Stimulated activated CD4-positive, alpha-beta T cell treated with anti-CD3 and anti-CD28 coated beads, Interleukin-4, amount 100 ng/mL, for 48 hours (primary cell): ENCODE measurements at places on chromosomes 1 and 21.

GRCh38 chr1:88640060-88640459 is 44.0 kb upstream of the PKN2 start:
- DNase-seq = no peak

GRCh38 chr1:20486457-20487235 is 636 bp upstream of the CAMK2N1 start:
- no peak for DNase-seq

GRCh38 chr1:41243079-41243385 is 926 bp upstream of the SCMH1 start:
- no peak for DNase-seq

GRCh38 chr1:212738330-212738729 is 38.7 kb upstream of the BATF3 start:
- no peak for DNase-seq

- DNase-seq = no peak
These were observed 31.0 kb downstream of the NCAM2 start for GRCh38 chr21:21029164-21029563.

GRCh38 chr1:241627453-241628259 is 12.5 kb downstream of the CHML start:
- DNase-seq = peak; percentile 25

DNA sequence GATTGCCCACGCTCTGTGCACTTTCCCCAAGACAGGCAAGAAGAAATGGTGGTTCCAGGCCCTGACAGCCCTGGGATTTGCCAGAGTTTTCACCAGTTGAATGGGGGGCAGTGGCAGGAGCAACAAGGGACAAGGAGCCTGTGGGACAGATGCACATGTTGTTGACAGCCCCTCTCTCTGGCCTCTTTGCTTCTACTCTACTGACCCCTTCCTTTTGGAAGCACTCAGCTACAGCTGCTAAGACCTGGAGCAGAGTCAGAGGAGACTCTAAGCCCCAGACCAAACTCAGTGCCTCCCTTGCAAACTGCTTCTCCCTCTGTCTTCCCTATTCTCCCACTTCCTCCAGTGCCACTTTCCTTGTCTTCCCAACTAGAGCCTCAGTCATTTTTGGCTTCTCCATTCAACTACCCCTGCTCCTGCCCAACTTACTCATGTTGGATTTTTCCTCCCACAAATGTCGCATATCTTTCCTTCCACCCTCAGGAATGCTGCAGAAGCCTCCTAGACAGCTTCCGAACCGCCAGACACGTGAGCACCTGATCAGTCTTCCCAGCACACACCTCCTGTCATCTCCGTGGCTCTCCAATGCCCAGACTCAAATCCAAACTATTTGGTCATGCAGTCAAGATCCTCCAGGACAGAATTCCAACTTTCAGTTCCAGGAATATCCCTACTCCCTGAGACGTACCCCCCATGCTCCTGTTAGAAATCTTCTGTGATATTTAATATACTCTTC is 9.1 kb downstream of the INKA2 start:
- DNase-seq = no peak

GRCh38 chr1:154663471-154664060 is 55.6 kb upstream of the ADAR start:
- no peak for DNase-seq

GRCh38 chr21:31564439-31564838 is 95.1 kb upstream of the SOD1 start:
- DNase-seq = no peak

DNA sequence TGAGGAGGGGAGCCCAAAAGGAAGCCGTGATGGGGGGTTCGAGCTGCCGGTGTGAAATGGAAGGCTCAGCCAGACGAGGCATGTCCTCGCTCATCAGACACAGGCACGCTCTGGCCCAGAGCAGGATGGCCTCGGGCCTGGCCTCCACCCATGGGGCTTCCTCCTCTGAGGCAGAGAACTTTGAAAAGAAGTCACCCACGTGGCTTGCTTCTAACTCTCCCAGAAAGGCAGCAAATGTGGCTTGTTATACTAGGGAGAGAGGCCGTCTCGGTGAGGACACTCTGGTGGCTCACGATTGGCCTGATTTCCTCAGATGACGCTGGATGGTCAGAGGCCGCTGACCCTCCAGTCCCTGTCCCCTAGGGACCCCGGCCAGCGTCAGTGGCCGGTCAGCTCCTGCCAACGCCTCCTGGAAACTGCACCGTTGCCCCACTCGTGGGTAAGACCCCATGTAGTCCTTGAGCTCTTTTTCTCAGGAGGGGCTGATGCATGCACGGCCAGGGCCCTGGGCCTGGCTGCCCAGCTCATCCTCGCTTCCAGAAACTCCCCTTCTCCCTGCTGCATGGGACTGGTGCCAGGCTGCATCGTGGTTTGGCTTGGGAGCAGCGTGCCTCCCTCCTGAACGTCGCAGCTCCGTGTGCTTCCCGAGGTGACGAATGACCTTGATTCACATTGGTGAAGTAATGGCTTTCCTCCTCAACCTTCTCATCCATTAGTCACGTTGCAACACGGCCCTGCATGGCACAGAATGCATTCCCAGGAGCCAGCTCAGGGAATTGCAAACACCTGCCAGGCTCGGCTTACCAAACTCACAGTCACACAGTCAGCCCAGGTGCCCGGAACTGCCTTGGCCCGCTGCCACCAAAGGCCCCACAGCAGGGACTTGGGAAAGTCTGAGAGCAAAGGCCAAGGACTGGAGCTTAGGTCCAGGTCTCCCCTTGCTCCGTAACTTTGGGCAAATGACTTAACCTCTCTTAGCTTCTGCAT is 58.8 kb downstream of the TOMM20 start:
- no peak for DNase-seq

DNA sequence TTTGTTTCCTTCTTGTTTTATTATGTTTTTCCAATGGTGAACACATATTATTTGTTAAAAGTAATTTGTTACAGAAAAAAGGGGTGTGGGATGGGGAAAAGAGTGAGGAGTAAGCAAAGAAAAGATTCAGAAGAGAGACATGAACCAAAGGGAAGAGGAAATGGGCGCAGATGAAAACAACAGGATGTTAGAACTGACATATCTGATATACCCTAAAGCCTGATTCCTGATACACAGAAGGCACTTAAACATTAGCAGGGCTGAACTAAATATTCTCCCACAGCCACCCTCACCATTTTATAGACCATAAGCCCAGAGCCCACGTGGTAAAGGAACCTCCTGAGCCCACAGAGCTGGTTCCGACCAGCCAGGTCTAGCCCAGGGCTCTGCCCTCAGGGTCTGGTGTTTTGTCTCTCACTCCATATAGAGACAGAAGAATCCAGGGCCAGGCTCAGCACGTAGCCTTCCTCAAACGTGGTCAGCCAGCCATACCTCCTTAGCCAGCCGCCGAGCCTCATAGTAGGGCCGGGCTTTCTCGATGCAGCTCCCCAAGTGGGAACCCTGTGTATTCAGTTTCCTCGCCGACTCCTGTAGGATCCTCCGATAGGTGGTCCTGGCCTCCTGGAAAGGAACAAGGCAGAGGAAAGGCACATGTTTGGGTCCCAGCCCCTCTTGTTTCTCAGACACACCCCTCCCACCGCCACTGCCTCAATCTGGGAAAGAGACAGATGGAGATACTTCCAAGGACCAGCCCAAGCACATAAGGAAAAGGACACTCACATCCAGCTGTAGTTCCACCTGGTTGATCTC is 9.5 kb downstream of the SH3BP5L start:
- no peak for DNase-seq

GRCh38 chr1:88873737-88874349 is 17.5 kb downstream of the GTF2B start:
- no peak for DNase-seq

DNA sequence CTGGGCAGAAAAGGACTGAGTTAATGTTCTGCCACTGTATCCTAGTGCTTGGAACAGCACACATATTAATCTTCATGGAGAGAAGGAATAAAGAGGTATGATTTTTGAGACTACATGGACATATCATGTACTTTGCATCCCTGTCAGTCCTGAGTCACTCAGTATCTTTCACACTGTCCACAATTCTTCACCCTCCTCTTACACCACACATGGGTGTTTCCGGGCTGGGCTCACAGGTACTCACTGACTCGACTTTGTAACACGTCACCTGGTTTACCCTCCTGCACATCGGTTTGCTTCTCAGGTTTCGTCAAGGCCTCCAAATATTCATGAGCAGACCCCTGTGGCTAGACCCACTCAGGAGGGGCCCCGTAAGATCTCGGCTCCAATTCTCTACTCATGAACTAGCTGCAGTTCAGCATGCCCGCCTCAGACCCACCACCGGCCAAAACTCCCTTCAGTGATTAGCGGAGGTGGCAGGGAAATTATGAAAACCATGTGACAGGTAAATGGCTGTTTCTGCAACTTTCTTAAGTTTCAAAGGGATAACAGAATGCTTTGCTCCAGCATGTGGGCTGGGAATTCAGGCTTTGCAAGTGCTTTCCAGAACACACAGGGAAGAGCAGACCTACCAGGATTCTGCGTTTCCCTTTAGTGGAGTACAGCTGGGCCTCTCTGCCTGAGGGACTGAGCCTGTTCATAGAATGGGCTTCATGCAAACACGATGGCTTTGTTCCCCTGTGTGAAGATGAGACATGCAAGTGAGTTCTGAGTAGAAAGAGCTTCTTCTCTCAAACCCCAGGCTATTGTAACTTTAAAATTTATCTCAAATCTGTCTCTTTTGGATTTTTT is 31.3 kb upstream of the TRABD2B start:
- no peak for DNase-seq

GRCh38 chr1:58524353-58524945 is 22.1 kb downstream of the OMA1 start:
- no peak for DNase-seq

DNA sequence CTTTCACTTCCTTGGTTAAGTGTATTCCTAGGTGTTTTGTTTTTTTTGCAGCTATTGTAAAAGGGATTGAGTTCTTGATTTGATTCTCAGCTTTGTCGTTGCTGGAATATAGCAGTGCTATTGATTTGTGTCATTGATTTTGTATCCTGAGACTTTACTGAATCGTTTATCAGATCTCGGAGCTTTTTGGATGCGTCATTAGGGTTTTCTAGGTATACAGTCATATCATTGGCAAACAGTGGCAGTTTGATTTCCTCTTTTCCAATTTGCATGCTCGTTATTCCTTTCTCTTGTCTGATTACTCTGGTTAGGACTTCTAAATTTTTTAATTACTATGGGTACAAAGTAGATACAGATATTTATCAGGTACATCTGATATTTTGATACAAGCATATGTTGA is 75.4 kb downstream of the SLC35A3 start:
- DNase-seq = no peak

- no peak for DNase-seq
These were observed 48.5 kb upstream of the TTC39A start for GRCh38 chr1:51378871-51379270.

- DNase-seq = no peak
These were observed 174.9 kb upstream of the GREM2 start for GRCh38 chr1:240786880-240787279.

GRCh38 chr1:184408580-184408979 is 21.8 kb downstream of the C1orf21 start:
- no peak for DNase-seq

GRCh38 chr1:109728870-109729269 is 12.0 kb downstream of the GSTM3 start:
- no peak for DNase-seq

DNA sequence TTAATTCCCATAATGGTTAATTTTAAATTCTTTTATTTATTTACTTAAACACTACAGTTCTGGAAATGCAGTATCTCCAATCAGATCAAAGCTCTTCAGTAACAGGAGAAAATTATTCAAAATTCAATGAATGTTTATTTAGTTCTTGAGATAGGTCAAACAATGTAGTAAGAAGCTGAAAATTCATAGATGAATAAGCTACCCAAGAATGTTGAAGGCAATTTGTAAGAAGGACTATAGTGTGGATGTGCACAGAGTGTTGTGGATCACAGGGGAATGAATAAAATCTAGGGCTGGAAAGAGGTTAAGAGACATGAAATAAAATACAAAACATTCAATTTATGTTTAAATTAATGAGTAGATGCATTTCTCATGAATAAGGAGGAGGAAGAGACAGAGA is 72.0 kb downstream of the OLFM3 start:
- no peak for DNase-seq

- DNase-seq = no peak
These were observed 321.2 kb downstream of the HLX start for GRCh38 chr1:221200464-221200863.

- no peak for DNase-seq
These were observed 31.7 kb upstream of the HEATR1 start for GRCh38 chr1:236636017-236636416.

DNA sequence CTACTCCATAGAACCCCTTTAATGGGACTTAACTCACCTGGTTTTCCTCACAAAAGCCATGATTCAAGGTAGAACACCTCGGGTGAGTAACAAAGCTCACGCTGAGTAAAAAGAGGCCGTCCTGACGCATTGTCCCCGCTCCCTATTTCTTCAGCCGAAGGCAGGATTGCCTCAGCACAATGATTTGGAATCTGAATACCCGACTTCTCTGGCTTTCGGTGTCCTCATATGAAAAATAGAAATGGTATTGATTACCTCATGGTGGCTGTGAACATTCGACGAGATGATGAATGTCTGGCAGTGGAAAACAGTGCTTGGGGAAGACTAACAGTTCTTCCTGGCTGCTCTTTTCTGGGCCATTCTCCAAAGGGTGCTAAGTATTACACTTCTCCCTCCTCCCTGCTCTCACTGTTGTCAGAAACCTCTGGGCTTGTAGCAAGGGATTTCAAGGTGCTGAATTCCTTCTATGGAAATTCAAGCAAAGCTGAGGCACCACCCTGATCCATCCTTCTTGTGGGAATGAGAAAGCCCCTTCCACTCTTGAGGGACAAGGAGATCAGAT is 148.3 kb downstream of the C1orf94 start:
- no peak for DNase-seq

DNA sequence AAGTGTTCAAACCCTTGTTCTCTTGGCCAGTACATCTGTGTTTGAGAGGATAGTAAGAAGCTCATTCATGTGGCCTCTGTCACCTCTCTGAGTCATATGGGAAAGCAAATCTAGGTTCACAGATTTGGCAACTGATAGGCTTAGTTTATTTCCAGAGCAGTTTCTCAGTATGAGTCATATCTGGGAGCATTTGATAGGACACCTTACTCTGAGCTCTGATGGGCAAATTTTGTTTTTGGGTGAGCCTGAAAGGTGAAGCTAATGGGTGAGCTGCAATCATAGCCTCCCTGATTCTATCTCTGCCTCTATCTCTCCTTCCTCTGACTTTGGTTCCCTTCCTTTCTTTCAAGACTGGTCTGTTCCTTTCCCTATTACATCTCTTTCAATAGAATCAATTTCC is 134.4 kb downstream of the S1PR1 start:
- no peak for DNase-seq
